ENCODE measurements at places on chromosomes 16 and 17.

- peak; percentile 72 for DNase-seq
Measured at GRCh38 chr17:28725660-28726225, 290 bp downstream of the TLCD1 start.

DNA sequence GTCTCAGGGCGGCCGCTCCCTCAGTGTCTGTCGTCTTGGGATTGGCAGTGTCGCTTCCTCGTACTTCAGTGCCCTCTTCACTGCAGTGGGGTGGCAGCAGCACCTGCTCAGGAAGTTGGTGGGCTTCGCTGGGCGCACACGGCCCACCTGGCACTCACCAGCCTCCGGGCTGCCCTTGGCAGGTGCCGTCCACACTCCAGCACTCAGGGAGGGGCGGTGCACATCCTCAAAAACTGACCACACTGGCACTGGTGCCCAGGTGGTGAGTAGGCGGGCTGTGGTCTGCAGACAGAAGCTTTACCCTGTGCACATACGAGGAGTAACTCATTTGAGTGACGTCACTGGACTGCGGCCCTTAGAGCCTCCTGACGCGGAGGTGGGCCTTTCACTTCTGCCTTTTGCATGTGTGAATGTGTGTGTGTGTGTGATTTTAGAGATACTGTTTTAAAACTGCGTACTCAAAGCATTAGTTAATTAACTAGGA lies 94.6 kb downstream of the BANP start:
- no peak for DNase-seq

DNA sequence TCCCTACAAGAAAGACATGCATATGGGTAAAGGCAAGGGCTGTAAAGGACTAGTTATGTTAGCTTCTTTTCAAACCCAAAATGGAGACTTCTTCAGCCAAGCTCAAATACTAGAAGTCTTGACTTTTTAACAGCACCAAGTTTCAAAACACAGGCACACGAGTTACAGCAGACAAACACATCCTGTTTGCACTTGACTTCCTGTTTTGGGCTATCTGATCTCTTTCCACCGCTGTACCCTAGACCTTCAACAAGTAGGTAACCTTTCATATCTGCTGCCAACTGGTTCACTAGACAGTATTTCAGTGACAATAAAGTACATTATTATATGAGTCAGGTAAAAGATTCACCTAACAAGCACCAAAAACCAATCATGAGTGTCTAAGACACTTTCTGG lies 12.3 kb downstream of the RFFL start:
- no peak for DNase-seq

GRCh38 chr17:27295945-27296344 lies 2.0 kb downstream of the WSB1 start:
- no peak for DNase-seq
